Tracheal epithelial cell (primary cell): ENCODE measurements at places on chromosomes 3 and 15. TPM values are rescaled to one million over a fixed set of nuclear protein-coding genes. Genes with fewer than 3 reads are reported as not detected.

GPR149 gene
- total RNA-seq: not detected in 2 replicates

SHF gene
- 1.5 and 1.7 TPM in 2 replicates for total RNA-seq

ETV5 gene
- total RNA-seq: 8.0 and 10.0 TPM in 2 replicates

ARL6 gene
- total RNA-seq: 3.8 and 10.4 TPM in 2 replicates

PRR20G gene
- total RNA-seq: not detected in 2 replicates

UACA gene
- total RNA-seq: 11.3 and 17.6 TPM in 2 replicates

SERPINI2 gene
- total RNA-seq: not detected in 2 replicates

POPDC2 gene
- total RNA-seq: not detected in 2 replicates

DPPA2 gene
- not detected in 2 replicates for total RNA-seq

ADAMTSL3 gene
- 1.1 and 1.9 TPM in 2 replicates for total RNA-seq

CEMIP gene
- 0.72 and 0.85 TPM in 2 replicates for total RNA-seq

PLCB2 gene
- under 0.01 TPM in 1 of 2 replicates, not detected in the other for total RNA-seq

THRB gene
- 5.1 and 10.0 TPM in 2 replicates for total RNA-seq

MST1 gene
- total RNA-seq: 8.3 and 9.4 TPM in 2 replicates

RARB gene
- total RNA-seq: 0.85 and 0.96 TPM in 2 replicates

RHO gene
- total RNA-seq: not detected in 2 replicates

PSTPIP1 gene
- total RNA-seq: 0.72 TPM in 1 of 2 replicates, not detected in the other
